ENCODE measurements at places on chromosomes 5 and 9.
A peak's percentile ranks its signal among the peaks of the same experiment; 100 is the strongest.

DNA sequence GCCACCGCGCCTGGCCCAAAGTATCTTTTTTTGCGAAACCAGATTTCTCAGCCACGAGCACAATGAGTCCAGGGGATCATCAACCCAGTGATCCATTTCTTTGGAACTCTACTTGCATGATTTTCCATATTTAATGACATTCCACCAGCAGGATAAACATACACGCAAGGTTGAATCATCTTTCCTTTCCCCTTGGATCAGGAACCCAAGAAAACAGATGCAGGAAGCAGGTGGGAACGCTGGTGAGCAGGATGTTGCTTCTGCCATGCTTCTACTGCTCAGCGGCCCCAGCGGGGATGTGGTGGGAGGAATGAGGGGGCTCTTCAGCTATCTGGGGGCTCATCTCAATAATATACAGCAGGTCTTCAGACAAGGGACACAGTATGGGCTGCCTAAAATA, 118.2 kb downstream of the SEC61B start:
- no peak for DNase-seq

- DNase-seq, result no peak
Observed at GRCh38 chr9:68895741-68896478, 118.0 kb downstream of the PRKACG start.

- peak; percentile 69 for DNase-seq
Observed at GRCh38 chr5:38621840-38622437, 65.5 kb upstream of the LIFR start.

DNA sequence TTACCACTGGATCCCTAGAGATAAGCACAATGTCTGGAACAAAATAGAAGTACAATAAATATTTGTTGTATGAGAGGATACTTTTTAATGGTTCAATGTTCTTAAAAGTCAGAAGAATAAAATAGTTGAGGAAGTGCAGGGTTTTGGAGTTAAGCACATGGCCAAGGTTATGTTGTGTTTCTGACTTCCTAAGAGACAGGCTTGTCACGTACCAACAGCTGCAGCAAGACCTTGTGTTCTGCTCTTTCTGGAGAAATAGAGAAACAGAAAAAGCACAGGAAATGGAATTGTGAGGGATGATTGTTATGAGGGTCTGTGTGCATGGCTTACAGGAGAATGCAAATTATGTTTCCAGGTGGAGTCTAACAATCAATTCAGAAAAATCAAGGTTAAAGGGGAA, 12.9 kb downstream of the CARTPT start:
- no peak for DNase-seq

- no peak for DNase-seq
Observed at GRCh38 chr9:37747271-37747753, 6.3 kb upstream of the TRMT10B start.

DNA sequence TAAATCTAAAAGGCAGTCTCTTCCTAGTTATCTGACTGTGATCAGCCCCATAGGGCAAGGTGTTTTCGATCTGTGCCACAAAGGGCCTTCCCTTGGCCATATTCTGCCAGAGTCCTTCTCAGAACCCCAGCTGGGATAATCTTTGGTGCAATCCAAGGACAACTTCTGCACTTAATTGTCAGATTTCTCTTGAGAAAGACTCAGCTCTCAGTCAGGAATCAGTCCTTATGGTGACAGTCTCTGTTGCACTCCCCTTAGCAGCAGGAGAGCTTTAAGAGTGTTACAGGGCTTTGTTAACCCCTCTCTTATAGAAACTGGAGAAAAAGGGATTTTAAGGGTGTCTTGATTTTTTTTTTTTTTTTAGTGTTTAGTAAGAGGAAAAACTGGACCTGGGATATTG, 15.4 kb upstream of the RFX3 start:
- no peak for DNase-seq

DNA sequence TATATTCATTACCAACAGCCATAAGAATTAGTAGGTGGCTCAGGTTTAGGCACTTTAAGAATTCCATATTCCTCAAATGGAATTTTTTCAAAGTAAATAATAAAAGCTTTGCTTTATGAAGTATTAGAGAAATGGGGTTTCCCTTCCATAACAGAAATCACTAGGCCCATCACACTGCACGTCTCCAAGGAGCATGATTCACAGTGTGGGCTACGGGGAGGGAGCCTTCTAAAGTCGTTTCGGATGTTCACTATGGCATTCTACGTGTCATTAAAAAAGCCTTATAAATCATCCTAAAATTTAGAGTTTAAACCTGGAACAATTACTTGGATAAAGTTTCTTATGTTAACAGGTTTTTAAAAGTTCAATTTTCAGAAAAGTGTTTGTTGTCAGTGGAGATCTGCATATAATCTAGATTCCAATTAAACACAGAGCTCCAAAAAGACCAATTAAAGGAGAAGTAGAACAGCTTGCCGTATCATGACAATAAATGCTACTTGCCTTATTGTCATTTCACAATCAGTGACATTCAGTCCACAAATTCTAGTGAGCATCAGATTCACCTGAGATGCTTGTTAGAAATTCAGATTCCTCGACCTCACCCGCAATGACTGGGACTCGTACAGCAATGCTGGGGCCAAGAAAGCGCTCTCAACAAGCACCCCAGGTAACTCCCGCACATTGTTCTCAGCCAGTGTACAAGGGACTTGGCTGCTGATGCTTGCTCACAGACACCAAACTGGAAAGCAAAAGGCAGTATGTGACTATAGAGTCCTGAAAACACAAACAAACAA, 115.7 kb downstream of the NFIB start:
- no peak for DNase-seq

DNA sequence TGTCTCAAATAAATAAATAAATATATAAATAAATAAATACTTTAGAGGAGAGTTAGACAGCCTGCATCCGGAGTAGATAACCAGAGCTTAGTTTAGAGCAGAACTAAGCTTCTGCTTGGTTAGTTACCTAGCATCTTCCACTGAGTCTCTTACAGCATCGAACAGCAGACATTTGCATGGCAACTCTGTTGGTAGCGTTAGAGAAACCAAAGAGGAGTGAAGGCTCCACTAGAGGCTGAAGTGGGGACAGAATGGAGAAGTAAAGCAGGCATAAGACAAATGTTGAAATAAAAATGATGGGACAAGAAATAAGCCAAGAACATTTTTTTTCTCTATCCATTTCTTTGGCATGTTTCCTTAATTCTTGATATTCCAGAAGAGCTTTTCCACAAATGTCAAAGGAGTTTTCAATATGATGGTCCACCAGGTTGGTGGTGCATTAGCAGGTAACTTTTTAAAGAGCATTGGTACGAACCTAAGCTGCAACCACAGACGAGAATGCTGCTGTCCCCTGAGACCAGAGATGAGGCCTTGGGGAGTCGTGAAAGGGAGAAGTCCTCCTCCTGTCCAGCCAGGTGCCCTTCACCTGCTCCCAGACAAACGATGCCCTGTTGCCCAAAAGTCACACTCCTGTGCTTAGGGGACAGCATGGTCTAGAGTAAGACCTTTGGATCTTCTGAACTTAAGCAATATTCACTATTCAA, 438.3 kb downstream of the DIRAS2 start:
- DNase-seq, result no peak

- no peak for DNase-seq
Observed at GRCh38 chr5:157478726-157479125, 18.7 kb downstream of the NIPAL4 start.

DNA sequence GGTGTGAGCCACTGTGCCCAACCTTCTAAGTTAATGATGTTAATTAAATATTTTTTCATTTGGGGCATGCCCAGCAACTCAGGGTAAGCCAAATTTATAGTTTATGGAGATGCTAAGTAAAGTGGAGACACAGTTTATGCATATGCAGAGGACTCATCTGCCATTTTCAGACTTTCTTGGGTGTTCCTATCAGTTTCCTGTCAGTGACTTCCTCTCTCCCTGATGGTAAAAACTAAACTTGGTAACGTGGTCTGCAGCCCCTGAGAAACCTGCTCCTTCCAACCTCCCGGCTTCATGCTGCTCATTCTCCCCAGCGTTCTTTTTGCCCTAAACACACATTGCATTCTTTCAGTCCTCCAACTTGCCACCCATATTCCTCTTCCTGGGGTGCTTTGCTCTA, 48.4 kb upstream of the TUT7 start:
- no peak for DNase-seq

- DNase-seq, result peak; percentile 84
Observed at GRCh38 chr5:93587597-93588351, 4.8 kb downstream of the NR2F1 start.

DNA sequence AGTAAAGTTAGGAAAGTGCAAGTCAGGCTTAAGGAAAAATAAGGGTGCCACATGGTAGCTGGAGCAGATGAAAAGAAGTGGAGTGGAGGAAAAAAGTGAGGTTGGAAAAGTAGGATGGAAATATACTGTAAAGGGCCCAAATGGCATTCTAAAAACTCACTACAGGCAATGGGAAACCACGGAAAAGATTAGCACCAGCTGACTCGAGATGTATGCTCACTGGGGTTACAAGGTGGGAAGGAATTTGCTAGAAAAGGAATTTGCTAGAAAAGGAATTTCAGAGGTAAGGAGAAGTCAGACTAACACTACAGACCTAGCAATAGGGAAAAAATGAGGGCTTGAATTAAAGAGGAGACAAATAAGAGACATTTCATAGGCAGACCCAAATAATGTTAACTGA, 3.6 kb downstream of the PSMD5 start:
- no peak for DNase-seq

GRCh38 chr5:68770551-68770950, 323.3 kb upstream of the SLC30A5 start:
- no peak for DNase-seq

DNA sequence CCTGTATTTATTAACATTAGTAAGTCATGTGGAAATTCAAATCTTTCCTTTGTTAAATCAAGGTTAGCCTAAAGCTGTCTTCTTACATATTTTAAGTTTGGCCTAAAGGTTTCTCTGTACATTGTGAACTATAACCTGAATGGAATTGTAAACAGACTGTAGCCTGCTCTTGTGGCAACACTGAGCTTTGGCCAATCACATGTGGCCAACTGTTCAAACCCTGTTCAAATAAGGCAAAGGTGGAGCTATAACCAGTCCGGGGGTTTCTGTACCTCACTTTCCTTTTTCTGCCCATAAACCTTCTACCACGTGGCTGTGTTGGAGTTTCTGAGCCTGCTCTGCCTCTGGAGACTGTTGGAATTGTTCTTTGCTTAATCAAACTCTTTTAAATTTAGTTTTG, 3.3 kb upstream of the HAPLN1 start:
- no peak for DNase-seq

- DNase-seq, result no peak
Observed at GRCh38 chr5:131649161-131649560, 14.1 kb upstream of the RAPGEF6 start.

- DNase-seq, result no peak
Observed at GRCh38 chr9:121561385-121562222, 62.0 kb upstream of the GGTA1 start.

GRCh38 chr9:86974421-86974820, 27.1 kb upstream of the GAS1 start:
- no peak for DNase-seq

DNA sequence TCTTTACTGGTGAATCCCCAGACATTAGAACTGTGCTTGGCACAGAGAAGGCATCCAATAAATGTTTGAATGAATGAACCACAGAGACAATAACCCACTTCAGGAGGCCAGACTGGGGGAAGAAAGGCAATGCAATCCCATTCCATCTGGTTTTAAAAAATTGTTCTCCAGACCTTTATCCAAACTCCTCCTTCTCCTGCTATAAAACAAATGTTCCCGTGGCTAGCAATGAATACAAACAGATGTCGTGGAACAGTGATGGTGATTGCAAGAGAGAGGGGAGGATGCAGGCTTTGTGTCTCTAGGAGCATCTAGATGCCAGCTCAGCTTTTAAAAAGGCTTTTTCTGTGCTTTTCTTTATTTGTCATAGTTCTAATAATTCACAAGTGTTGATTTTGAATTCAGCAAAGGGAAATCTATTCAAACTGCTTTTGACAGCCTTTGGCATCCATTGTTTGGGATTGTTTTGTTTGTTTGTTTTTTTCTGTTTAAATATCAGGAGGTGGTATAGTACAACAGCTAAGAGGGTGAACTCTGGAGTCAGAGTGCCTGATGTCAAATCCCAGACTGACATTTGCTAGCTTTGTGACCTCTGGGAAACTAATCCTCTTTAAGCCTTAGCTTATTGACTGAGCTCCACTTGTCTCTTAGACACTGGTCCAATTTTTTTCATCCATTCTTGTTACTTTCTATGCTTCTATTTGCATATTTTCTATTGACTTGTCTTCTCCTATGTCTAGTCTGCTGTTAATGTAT, 59.1 kb downstream of the TNFSF15 start:
- DNase-seq, result no peak

DNA sequence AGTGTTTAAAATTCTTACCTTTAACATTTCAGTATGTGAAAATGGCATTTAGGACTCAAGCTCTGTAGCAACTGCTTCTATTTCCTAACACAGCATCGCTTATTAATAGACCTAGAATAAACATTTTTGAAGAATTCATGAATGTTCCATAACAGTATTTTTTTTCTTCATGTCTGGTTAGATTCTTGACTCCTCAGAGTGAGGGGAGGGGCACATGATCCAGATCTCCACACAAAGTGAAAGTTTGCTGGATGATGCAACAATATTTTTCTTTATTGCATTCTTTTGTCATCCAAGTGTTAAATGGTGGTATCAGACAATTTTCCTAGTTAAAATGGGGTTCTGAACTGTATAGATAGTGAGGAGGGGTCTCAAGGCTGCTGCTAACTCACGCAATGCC, 130.8 kb upstream of the MAN2A1 start:
- DNase-seq, result no peak

DNA sequence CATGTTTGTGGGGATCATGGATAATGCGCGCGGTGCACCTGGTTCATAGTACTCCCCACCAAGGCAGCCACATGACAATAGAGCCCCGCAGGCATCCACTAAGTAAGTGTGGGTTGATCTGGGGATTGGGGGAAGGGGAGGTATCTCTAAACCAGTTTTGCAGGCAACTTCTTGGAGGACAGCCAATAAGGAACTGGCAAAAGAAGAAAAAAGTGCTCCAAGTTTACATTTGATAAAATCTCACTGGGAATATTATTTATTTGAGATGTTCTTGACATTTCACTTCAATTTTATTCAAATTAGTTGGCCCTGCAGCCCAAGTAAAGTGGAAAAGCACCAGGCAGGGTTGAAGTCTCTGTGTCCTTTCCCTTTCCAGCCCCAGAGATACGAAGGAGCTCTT, 8.5 kb downstream of the FBP1 start:
- no peak for DNase-seq

- peak; percentile 55 for DNase-seq
Observed at GRCh38 chr5:56264417-56265025, 31.4 kb upstream of the ANKRD55 start.

All from spinal cord (tissue), 10 donors.